ENCODE measurements at places on chromosomes 3 and 15.
A peak's percentile ranks its signal among the peaks of the same experiment; 100 is the strongest.

DNA sequence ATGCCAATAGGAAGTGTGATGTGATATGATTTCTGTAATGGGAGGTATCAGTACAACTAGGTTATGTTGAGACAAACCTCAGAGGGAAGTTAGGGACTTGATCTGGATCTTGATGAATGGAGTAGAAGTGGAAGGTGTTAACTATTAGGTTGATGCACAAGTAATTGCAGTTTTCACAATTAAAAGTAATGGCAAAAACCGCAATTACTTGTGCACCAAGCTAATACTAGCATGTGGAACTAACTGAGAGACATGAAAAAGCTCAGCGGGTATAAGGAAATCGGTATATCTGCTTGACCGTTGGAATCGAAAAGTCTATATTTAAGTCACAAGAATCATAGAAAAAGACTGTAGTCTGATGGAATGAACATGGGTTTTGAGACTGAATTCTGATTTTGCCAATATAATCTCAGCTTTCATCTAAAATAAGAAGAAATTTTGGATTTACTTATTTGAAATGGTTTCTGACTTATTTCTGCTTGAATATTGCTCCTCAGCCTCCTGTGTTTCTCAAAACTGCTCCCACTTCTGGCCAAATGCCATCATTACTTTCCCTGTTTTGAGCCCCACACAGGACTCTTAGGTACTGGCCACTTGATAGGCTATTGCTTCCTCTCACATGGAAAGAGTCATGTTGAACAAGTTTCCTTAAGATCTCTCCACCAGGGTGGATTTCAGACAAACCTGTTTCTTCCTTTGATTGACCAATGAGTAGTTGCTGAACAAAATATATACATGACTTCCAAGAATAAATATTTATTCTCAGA lies 271.5 kb upstream of the COL8A1 start:
- DNase-seq: no peak

DNA sequence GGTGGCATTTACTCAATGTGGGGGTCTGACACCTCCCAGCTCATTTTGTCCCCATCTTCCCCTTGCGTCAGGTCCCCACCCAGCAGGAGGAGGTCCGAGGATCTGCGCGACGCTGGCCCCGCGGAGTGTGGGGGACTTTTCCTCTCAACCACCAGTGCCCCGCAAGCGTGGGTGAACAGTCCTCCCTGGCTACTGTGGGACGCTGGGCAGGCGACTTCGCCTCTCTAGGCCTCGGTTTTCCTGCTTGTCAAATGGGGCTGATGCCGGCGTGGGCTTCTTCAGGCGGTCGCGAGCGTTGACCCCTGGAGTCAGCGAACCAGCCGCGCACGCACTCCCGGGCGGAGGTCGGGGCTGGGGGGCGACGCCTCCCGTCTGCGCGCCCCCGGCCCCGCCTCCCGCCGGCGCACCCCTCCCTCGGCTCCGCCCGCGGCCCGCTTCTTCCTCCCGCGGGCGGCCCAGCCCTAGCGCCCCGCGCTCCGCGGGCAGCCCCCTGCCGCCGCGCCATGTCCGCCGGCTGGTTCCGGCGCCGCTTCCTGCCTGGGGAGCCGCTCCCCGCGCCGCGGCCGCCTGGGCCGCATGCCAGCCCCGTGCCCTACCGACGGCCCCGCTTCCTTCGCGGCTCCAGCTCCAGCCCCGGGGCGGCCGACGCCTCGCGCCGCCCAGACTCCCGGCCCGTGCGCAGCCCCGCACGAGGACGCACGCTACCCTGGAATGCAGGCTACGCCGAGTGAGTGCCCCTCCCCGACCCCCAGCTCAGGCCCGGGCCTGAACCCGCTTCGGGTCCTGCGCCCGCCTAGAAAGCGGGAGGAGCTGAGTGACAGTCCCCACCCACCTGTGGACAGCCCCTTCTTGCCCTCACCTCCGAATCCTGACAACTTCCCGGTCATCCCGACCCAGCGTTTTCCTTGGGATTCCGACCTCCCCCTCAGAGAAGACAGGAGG lies at the start of gene PPM1M:
Gene PPM1M (plus strand): TSS at position 438 of the 942 bp plus-strand sequence. CDS start 66 bp downstream, at position 504.
- DNase-seq: peak; percentile 54

GRCh38 chr3:124800511-124801258 lies 70.4 kb downstream of the UMPS start:
- DNase-seq: no peak

GRCh38 chr15:35667908-35668307 lies 121.9 kb upstream of the DPH6 start:
- no peak for DNase-seq

- no peak for DNase-seq
Measured at GRCh38 chr15:74995779-74996765, 709 bp downstream of the SCAMP5 start.
